ENCODE measurements at places on chromosomes 4 and X.
A peak's percentile ranks its signal among the peaks of the same experiment; 100 is the strongest.

DNA sequence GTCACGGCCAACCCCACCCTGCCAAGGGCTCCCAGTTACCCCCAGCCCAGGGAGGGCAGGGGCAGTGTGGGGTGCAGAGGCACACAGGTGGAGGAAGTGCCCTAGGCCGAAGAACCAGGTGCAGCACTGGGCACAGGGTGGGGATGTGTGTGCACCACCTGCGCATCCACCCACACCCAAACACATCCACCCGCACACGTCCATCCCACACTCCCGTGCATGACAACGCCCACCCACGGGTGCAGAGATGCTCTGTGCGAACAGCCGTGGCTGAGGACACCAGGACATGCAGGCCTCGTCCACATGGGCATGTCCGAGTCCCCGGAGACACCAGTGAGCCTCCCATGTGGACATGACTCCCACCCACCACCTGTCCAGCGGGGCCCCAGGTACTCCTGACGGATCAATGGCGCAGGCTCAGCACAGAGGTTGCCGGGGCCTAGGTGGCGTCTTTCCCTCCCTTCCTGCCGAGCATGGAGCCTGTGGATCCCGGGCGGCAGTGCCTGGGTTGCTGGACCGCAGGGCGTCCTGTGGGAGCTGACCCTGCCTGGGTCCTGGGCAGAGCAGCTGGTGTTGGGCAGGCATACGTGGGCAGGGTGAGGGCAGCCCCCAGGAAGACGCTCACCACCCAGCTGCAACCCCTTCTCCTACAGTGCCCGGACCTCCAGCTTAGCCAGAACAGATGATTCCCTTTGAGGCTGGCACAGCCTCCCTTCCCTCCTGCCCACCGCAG, 19.6 kb downstream of the CTBP1 start:
- H3K27me3 ChIP-seq = no peaks in the 10 kb centered on the region
- no peak for DNase-seq
- H3K36me3 ChIP-seq = peaks cover 25% of the 10 kb centered on the region
- H3K4me1 ChIP-seq = no peaks in the 10 kb centered on the region
- no peak overlapping the region for H3K4me3 ChIP-seq

DNA sequence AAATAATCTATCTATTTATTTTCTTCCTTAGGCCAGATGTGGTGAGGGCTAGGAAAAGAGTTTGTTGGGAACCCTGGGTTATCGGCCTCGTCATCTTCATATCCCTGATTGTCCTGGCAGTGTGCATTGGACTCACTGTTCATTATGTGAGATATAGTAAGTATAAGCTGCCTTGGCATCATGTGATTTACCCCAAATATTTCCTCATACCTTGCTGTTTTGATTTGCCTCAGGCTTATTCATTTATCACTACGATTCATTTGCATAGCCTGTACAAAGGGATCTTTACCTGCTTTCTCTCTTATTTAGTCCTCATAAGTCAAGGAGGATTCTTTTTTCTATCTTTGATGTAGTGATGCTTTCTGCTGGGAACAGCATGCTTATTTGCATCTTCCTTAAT, 14.5 kb downstream of the TMPRSS11E start:
- no peaks in the 10 kb centered on the region for H3K36me3 ChIP-seq
- H3K27me3 ChIP-seq = no peaks in the 10 kb centered on the region
- H3K27ac ChIP-seq = no peak overlapping the region
- no peak for DNase-seq
- no peaks in the 10 kb centered on the region for H3K4me1 ChIP-seq
- H3K4me3 ChIP-seq = no peak overlapping the region

- no peaks in the 10 kb centered on the region for H3K27me3 ChIP-seq
- no peak overlapping the region for H3K4me3 ChIP-seq
- DNase-seq = no peak
- no peak overlapping the region for H3K27ac ChIP-seq
These were observed 640.7 kb upstream of the AGA start for GRCh38 chr4:178082906-178083305.

GRCh38 chr4:113289766-113290165, 240.3 kb downstream of the ANK2 start:
- H3K4me1 ChIP-seq = no peaks in the 10 kb centered on the region
- H3K27me3 ChIP-seq = no peaks in the 10 kb centered on the region
- H3K4me3 ChIP-seq = no peak overlapping the region
- no peak overlapping the region for H3K27ac ChIP-seq

GRCh38 chr4:153093396-153093795, 110.8 kb upstream of the TRIM2 start:
- H3K27ac ChIP-seq = no peak overlapping the region
- H3K4me1 ChIP-seq = peaks cover 7% of the 10 kb centered on the region
- H3K27me3 ChIP-seq = no peaks in the 10 kb centered on the region
- no peaks in the 10 kb centered on the region for H3K36me3 ChIP-seq
- H3K4me3 ChIP-seq = no peak overlapping the region
- no peak for DNase-seq

DNA sequence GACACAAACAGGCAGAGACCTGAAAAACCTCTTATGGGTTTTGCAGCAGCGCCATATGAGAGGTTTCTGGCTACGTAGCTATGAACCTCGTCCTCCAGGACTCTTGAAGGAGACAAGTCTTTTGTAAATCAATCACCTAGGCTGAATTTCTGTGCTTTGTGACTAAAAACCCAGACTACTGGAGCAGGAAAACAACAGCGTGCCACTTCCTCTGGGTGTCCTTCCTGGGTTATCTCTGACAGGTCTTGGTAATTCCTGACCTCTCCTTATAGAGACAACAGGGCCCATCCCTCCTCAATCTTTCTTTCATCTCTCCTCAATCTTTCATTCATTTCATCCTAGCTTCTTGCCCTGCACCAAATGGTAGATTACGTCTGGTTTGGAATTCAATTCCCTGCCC, 5.7 kb downstream of the S100P start:
- H3K27me3 ChIP-seq = no peaks in the 10 kb centered on the region
- DNase-seq = no peak
- peaks cover 63% of the 10 kb centered on the region for H3K4me1 ChIP-seq
- H3K36me3 ChIP-seq = peaks cover 10% of the 10 kb centered on the region
- H3K4me3 ChIP-seq = no peak overlapping the region

GRCh38 chr4:71732066-71732465, 51.8 kb downstream of the GC start:
- H3K4me1 ChIP-seq = no peaks in the 10 kb centered on the region
- no peak overlapping the region for H3K27ac ChIP-seq
- no peak for DNase-seq
- H3K36me3 ChIP-seq = no peaks in the 10 kb centered on the region
- no peak overlapping the region for H3K4me3 ChIP-seq
- no peaks in the 10 kb centered on the region for H3K27me3 ChIP-seq

DNA sequence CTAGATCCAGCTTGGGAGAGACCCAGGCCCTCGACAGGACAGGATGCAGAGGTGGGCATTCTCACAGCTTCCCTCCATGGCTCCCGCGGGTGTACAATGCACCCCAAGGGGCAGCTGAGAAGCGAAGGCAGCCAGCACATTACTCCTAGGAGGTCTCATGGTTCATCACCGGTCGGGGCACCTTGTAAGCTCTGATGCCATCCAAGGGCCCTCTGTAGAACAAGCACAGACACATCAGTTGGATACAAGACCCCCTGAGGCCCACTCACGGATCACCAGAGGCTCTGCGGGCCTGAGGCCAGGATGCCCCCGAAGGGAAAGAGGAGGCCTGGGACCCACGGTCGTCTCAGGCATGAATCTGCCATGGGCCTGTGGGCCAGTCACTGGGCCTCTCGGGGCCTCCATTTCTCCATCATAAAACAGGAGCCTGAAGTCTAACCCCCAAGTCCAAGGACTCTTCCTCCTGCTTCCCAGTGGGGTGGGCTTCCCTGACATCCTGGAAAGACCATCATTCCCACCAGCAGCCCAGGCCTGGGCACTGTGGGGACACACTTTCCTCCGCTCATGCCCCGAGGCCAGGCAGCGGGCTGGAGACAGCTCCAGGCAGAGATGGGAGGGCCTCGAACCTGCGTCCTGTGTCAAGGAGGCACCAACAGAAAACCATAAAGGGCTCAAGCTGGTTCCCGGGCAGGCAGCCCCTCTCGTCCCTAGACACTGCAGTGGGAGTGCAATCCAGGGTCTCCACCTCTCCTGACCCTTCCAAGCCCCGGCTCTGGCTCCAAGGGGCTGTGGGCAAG, 20.1 kb downstream of the HMX1 start:
- H3K4me1 ChIP-seq = no peaks in the 10 kb centered on the region
- peaks cover 24% of the 10 kb centered on the region for H3K27me3 ChIP-seq
- no peak overlapping the region for H3K4me3 ChIP-seq

- DNase-seq = no peak
- peak overlapping the region; percentile 90 for H3K27ac ChIP-seq
- H3K27me3 ChIP-seq = no peaks in the 10 kb centered on the region
- peaks cover 3% of the 10 kb centered on the region for H3K36me3 ChIP-seq
- peaks cover 35% of the 10 kb centered on the region for H3K4me1 ChIP-seq
These were observed 2.9 kb downstream of the OTUD4 start for GRCh38 chr4:145177511-145177905.

DNA sequence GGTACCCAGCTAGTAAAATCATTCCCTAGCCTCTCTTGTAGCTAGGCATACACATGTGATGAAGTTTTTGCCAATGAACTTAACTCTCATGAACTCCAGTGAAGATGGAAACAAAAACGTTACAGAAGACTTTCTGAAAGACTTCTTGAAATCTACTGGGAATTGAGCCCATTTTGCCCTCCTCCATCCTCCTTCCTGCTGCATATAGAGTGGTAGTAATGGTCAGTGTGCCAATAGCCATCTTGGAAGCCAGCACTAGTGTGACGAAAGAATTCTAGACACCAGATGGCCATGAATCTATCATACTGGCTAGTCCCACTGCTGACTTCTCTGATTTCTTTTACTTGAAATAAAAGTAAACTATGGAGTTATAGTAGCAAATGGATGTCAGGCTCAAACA, 30.9 kb upstream of the PPA2 start:
- no peak overlapping the region for H3K4me3 ChIP-seq
- H3K27me3 ChIP-seq = no peaks in the 10 kb centered on the region
- no peak overlapping the region for H3K27ac ChIP-seq
- H3K36me3 ChIP-seq = no peaks in the 10 kb centered on the region
- H3K4me1 ChIP-seq = no peaks in the 10 kb centered on the region

GRCh38 chr4:138090918-138091676, 151.1 kb downstream of the SLC7A11 start:
- no peaks in the 10 kb centered on the region for H3K4me1 ChIP-seq
- H3K27me3 ChIP-seq = no peaks in the 10 kb centered on the region
- no peaks in the 10 kb centered on the region for H3K36me3 ChIP-seq
- no peak overlapping the region for H3K27ac ChIP-seq

DNA sequence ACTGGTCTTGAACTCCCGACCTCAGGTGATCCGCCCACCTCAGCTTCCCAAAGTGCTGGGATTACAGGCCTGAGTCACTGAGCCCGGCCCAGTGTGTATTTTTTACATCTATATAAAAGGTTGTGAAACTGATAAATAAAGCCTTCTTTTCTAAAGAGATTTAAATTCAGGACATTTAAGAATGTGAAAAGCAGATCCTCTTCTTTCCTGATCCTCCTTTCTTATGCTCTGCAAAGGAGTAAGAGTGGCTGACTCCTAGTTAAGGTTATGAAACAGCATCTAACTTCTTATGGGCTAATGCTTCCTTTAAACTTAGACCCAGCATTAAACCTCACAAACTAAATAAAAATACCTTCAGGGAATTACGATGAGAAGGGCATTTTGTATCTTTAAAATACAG, 197.7 kb upstream of the MAB21L2 start:
- no peaks in the 10 kb centered on the region for H3K27me3 ChIP-seq
- no peak for DNase-seq
- H3K27ac ChIP-seq = no peak overlapping the region
- H3K36me3 ChIP-seq = no peaks in the 10 kb centered on the region
- no peaks in the 10 kb centered on the region for H3K4me1 ChIP-seq

- DNase-seq = no peak
- no peaks in the 10 kb centered on the region for H3K27me3 ChIP-seq
- H3K27ac ChIP-seq = no peak overlapping the region
These were observed 1030.1 kb upstream of the GRIA3 start for GRCh38 chrX:122154019-122154418.

DNA sequence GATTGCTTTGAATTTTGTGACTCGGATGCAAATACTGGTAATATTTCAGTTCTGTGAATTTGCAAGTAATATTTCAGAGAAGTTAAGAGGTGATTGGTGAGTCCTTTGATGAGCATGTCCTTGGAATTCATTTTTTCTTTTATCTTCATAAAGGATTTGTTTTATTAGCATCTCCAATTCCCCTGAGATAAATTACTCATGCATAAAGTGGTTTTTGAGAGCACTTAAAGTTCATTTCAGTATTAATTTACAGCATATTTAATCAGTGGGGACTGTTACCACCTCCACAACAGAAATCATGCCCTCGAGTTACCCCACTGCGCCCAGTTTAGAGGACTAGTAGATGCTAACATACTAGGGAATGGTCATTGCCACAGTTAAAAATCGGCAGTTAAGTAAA, 65.0 kb downstream of the ZFX start:
- H3K4me1 ChIP-seq = no peaks in the 10 kb centered on the region
- DNase-seq = no peak
- no peaks in the 10 kb centered on the region for H3K27me3 ChIP-seq
- H3K4me3 ChIP-seq = no peak overlapping the region

DNA sequence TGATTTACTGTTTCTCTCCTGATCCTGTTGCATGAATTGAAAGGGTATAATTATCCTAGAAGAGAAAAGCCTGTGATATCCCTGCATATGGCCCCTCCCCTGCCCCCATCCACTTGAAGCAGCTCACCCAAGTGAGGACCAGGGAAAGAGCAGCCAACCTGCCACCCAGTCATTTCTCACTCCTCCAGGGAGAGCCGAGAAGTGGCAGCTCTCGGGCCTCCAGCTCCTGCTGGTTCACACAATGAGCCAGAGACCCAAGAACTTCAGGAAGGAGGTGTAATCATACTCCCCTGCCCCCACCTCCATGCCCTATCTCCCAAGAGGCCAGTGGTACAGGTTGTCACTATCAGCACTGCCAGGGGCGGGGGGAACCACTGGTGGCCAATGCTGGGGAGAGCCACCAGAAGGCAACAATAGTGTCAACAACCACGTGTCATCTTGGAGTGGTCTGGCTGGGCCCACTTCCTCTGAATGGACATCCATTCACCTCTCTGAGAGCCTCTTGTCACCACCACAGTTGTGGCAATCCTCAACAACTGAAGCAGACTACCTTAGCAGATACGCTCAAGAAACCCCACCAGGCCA, 42.9 kb downstream of the APOO start:
- no peaks in the 10 kb centered on the region for H3K36me3 ChIP-seq
- DNase-seq = no peak
- H3K27ac ChIP-seq = no peak overlapping the region
- H3K4me1 ChIP-seq = no peaks in the 10 kb centered on the region

DNA sequence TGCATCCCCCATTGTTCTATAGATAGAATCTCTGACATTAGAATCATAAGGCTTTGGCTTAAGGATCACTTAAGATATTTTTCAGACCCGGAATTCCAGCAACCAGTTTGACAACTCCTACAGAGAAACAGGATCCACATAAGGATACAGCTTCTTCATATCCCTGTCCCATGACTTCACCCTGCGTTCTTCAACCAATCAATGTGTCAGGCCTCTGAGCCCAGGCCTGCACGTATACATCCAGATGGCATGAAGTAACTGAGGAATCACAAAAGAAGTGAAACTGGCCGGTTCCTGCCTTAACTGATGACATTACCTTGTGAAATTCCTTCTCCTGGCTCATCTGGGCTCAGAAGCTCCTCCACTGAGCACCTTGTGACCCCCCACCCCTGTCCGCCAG, 85.1 kb downstream of the MFAP3L start:
- no peak overlapping the region for H3K27ac ChIP-seq
- no peaks in the 10 kb centered on the region for H3K4me1 ChIP-seq
- no peaks in the 10 kb centered on the region for H3K27me3 ChIP-seq
- H3K4me3 ChIP-seq = no peak overlapping the region
- no peaks in the 10 kb centered on the region for H3K36me3 ChIP-seq

Measured in CD8-positive, alpha-beta memory T cell (primary cell).